ENCODE measurements at places on chromosomes 13 and 19.

GRCh38 chr13:73730014-73730413 lies 404.2 kb downstream of the KLF12 start:
- DNase-seq, result no peak

- no peak for DNase-seq
These were observed 439 bp downstream of the DZIP1 start for GRCh38 chr13:95643936-95644598.

- DNase-seq, result no peak
These were observed 10.6 kb downstream of the TFDP1 start for GRCh38 chr13:113595131-113595530.

GRCh38 chr13:49110913-49111170 lies 109.3 kb upstream of the MLNR start:
- DNase-seq, result no peak

- DNase-seq, result no peak
These were observed 8.1 kb downstream of the ZNF460 start for GRCh38 chr19:57288373-57288772.

GRCh38 chr19:15424121-15424520 lies 5.3 kb upstream of the AKAP8L start:
- DNase-seq, result no peak

GRCh38 chr13:112846411-112847115 lies 122.5 kb upstream of the MCF2L start:
- DNase-seq, result no peak

GRCh38 chr19:49949742-49950589 lies 11.0 kb downstream of the SIGLEC11 start:
- no peak for DNase-seq

DNA sequence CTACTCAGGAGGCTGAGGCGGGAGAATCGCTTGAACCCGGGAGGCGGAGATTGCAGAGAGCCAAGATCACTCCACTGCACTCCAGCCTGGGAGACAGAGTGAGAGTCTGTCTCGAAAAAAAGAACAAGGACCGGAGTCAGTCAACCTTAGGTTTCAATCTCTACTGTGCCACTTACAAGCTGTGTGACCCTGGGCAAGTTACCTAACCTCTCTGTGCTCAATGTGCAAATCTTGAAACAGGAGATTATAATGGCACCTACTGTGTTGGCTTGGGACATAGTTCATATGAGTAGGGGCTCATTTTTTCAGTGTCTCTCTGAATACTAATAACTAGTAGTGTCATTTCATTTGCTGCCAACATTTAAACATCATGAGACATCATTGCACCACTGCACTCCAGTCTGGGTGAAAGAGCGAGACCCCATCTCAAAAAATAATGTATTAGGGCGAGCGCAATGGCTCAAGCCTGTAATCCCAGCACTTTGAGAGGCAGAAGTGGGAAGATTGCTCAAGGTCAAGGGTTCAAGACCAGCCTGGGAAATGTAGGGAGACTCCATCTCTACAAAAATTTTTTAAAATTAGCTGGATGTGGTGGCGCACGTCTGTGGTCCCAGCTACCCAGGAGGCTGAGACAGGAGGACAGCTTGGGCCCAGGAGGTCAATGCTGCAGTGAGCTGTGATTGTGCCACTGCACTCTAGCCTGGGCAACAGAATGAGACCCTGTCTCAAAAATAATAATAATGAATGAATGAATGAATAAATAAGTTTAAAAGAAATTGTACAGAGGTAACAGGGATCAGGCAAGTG lies 5.5 kb downstream of the C3 start:
- DNase-seq, result no peak

DNA sequence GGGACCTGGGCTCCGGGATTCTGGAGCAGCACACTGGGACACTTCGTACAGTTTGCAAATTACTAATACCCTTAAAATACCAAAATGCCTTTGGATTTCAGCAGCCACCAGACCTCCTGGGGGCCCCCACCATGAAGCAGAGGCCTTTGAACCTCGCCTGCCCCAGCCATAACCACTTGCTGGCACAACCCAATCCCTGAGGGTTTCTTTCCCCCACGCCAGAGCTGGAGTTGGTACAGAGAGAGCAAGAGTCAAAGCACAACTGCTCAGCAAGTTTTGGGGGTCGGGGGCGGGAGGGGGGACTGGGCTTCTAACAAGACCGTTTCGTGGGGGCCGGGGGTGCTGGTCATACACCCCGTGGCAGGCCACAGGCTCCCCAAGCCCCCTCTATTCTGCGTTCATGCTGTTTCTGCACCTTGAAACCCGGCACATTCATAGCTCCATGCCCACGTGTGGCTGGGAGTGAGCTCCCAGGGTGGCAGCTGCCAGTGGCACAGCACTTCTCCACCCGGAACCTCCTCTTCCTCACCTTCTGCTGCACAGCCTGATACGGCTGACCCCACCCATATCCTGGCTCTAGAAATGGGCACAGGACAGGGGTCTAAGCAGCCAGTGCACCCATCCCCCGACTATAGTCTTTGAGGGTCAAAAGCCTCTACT lies 17.1 kb downstream of the PLEKHF1 start:
- no peak for DNase-seq

- no peak for DNase-seq
These were observed 10.6 kb downstream of the COL4A2 start for GRCh38 chr13:110317496-110318195.

- no peak for DNase-seq
These were observed 3.3 kb downstream of the ALDH16A1 start for GRCh38 chr19:49456326-49456725.

DNA sequence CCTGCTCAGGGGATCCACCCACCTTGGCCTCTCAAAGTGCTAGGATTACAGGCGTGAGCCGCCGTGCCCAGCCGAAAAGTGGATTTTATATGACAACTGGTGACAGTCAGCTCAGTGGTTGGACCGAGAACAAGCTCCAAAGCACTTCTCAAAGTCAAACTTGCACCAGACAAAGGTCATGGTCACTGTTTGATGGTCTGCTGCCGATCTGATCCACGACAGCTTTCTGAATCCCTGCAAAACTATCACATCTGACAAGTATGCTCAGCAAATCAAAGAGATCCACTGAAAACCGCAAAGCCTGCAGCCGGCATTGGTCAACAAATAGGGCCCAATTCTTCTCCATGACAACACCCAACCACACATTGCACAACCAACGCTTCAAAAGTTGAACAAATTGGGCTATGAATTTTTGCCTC lies 21.6 kb upstream of the NAA16 start:
- DNase-seq, result no peak

GRCh38 chr13:34816908-34817665 lies 125.0 kb upstream of the NBEA start:
- DNase-seq, result no peak

GRCh38 chr13:74145249-74145975 lies 11.2 kb upstream of the KLF12 start:
- no peak for DNase-seq

DNA sequence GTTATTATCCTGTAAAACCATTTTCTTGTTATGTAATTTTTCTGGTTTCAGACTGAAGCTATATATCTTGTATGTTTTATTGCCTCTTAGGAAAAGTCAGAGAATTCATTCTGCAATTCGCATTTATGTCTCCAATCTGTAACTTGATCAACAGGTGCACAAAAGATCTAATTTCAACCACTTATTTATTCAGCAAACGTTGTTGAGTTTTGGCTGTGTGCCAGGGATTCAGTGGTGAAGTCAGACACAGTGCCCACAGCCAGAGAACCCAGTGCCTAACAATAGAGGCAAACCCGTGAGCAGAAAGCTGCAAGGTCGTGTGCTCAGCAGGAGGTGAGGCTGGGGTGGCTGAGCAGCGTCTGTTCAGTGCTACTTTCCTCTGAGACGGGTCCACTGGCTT lies 119.5 kb upstream of the MCF2L start:
- no peak for DNase-seq

Data from activated CD4-positive, alpha-beta T cell treated with anti-CD3 and anti-CD28 coated beads for 48 hours (primary cell).